Mucosa of gallbladder (tissue), 1 donor: ENCODE measurements at places on chromosomes 5 and 9.

DNA sequence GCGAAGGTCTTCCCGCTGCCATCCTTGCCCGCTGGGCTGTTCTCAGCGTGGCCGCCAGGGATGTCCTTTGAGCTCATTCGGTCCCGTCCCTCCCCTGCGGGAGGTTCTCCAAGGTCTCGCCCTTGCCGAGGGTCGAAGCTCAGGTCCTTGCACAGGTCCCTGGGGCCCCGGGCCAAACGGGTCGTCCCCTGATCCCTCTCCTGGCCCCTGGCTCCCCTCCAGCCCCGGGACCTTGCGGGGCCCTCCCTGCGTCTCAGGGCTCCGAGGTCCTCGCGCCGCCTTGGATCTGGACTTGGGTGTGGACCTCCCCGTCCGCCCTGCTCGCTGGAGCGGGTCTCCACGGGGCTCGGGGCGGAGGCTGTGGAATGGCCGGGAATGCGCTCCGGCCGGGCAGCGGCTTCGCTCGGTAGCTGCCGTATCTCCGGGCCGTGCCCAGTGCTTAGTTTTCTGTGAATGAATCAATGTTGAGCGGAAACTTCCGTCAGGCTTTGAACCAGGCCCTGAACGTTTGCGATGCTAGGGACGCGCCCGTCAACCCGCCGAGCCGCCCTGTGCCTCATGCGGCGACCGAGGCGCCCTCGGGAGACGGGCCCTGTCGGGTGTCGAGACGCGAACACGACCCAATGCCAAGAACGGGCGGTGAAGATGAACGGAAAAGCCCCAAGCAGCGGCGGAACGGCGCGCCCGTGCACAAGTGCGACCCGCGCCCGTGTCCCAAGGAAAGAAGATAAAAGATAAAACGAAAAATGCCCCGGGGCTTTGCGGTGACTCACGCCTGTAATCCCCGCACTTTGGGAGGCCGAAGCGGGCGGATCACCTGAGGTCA is 780 bp downstream of the RNU6ATAC start:
- peak; percentile 53 for DNase-seq

- DNase-seq: no peak
These were observed 82.1 kb downstream of the GRIA1 start for GRCh38 chr5:153572411-153573145.

GRCh38 chr5:126809916-126810315 is 33.0 kb downstream of the LMNB1 start:
- DNase-seq: no peak

DNA sequence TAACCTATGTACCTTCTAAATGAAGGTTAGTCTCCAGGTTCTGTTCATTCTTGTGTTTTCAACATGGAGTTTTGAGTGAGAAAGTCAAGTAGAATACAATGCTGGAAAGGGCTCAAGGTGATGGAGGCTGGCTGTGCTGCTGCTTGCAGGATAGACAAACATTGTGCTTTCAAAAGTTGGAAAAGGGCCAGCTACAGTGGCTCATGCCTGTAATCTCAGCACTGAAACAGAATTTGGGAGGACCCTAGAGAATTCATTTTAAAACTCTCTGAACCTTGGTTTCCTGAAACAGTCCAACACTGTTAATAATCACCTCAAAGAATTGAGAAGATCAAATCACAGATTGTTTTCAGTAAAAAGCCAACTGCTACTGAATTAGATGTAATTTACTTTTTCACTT is 15.4 kb upstream of the IARS1 start:
- DNase-seq: no peak

DNA sequence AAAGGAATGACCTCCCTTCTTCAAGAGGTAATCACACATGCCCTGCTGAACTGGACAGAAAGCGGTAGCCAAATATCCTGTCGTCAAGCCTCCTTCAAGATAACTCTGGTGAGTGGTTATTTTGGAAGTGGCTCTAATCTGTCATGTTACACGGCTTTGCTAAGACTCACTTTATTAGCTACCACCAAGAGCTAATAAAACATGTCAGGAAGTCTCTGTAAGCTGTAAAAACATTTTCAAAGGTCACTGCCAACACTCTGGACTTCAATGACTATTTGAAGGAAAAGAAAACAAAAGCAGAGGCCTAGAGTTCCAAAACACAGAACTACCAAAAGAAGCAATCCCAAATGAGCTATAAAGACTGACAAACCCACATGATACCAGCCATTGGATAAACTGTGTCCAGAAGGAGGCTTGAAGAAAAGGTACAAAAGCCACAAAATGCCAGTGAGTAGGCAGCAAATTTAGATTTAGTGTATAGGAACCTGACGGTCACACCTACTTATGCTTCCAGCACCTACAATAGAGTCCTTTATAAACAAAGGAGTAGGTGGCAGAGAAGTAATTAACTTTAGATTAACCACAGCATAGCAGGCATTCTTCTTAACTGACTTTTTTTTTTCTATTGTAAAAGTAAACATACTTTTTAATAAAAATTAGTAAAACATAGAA is 97.3 kb upstream of the EQTN start:
- DNase-seq: no peak

DNA sequence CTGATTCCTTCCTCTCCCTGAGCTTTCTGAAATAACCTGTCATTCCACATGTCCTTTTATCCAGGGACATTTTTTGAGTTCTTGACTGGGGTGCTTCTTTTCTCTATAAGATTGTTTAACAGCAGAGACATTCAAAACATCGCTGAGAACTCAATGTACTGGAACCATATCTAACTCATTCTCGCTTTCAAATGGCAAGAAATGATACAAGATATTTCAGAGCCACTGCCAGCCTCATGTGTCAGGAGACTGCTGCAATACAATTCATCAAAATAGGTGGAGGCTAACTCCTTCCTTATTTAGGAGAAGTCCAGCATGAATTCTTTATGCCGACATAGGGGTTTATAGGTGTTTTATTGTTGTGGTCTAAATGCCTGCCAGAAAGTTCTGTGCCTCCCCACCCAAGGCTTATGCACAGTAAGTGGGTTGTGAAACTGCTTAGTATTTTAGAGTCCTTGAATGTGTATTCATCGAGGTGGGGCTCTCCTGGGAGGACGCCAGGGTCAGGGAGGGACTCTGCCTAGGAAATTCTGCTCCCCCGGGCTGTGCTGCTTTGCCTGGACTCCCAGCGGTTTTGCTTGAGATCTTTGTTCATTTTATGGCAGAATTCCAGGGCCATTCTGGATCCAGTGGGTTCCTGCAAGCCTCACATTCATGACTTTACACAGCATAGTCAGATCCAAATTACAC is 53.9 kb downstream of the ZNF474 start:
- DNase-seq: no peak

GRCh38 chr9:38181232-38181631 is 112.2 kb upstream of the SHB start:
- no peak for DNase-seq

- no peak for DNase-seq
These were observed 9.5 kb downstream of the SH3PXD2B start for GRCh38 chr5:172444626-172445365.

DNA sequence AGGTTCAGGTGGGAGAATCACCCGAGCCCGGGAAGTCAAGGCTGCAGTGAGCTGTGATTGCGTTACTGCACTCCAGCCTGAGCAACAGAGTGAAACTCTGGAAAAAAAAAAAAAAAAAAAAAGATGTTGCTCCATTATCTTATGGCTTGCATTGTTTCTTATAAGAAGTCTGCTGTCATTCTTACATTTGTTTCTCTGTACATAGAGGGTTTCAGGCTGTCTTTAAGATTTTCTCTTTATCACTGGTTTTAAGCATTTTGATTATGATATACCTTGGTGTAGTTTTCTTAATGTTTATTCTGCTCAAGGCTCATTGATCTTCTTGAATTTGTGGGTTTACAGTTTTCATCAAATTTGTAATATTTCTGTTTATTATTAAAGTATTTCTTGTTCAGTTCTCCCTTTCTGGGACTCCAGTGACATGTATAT is 35.2 kb downstream of the MVB12B start:
- DNase-seq: no peak

DNA sequence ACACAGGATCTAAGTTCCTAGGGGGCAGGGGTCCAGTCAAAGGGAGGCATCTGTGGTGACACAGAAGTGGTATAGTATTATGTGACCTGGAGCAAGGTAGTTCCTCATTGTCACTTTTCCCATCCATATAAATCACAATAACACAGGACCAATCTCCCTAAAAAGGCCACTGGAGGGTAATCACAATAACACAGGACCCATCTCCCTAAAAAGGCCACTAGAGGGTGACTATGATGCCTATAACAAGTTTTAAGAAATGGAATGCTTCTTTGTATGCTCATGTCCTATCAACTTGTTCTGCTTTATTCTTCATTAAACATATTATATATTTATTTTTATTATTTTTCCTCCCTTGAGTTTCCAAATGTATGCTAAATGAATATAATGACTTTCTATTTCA is 254.6 kb downstream of the ASTN2 start:
- DNase-seq: no peak

DNA sequence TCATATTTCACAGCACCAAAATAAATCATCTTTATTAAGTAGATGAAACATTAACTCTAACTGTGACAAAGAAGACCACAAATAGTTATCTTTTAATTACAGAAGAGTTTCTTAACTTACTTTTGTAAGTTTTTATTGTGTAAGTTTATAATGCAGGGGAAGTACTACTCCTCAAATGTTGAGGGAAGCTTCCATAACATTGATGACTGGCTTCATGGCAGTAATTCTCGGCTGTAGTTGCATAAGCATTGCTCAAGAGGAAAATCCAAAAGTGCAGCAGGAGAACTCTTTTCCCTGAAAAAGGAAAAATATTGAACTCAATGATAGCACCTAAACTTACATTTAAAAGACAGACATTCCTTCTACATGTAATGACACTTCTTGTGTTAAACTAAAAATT is 4.6 kb downstream of the TSLP start:
- DNase-seq: no peak

DNA sequence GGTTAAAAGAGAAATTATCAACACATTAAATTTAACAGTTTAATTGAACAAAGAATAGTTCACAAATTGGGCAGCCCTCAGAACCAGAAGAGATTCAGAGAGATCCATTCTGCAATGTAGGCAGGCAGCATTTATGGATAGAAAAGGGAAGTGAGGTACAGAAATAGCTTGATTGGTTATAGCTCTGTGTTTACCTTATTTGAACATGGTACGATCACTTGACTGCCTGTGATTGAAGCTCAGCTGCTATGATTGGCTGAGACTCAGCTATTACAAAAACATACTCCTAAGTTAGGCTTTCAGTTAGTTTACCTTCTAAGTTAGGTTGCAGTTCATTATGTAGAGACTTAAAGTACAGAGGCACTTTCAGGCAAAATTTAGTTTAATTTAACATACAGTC is 7.3 kb downstream of the CNTRL start:
- no peak for DNase-seq

GRCh38 chr9:86452201-86452828 is 98.1 kb upstream of the TUT7 start:
- peak; percentile 38 for DNase-seq

GRCh38 chr9:77999231-77999631 is 32.4 kb downstream of the GNAQ start:
- no peak for DNase-seq

GRCh38 chr5:53403291-53403690 is 77.1 kb upstream of the FST start:
- no peak for DNase-seq

DNA sequence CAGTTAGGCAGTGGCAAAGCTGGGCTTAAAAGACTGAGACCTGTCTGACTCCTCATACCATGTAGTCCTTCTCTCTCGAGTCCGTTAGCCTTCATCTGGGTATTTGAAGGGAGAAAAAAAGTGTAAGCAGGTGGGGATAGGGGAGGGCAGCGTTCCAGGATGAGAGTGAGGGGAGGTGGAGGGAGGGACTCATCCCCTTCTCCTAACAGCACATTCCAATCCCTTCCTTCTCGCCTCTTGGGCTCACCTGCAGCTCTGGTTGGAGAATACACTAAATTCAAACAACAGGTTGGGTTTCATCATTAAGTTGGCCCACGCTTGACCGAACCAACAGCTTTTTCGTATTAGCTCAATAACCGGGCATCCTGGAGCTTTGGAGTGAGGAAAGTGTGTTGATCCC is 3.6 kb downstream of the NEURL1B start:
- no peak for DNase-seq

DNA sequence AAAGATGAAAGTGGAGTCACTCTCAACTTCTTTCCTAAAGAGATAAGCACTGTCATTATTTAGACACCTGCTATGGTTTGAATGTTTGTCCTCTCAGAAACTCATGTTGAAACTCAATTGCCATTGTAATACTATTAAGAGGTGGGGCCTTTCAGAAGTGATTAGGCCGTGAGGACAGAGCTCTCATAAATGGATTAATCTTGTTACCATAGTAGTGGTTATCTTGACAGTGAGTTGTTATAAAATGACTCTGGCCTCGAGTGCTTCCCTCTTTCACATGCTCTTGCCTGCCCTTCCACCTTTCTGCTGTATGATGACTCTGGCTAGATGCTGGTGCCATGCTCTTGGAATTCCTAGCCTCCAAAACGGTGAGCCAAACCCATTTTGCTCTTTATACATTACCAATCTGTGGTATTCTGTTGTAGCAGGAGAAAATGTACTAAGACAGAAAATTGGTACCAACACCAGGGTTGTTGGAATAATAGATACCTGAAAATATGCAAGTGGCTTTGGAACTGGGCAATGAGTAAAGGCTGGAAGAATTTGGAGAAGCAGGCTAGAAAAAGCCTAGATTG is 38.0 kb downstream of the GDA start:
- no peak for DNase-seq

- DNase-seq: peak; percentile 18
These were observed 47.1 kb downstream of the BRINP1 start for GRCh38 chr9:119322184-119322583.

DNA sequence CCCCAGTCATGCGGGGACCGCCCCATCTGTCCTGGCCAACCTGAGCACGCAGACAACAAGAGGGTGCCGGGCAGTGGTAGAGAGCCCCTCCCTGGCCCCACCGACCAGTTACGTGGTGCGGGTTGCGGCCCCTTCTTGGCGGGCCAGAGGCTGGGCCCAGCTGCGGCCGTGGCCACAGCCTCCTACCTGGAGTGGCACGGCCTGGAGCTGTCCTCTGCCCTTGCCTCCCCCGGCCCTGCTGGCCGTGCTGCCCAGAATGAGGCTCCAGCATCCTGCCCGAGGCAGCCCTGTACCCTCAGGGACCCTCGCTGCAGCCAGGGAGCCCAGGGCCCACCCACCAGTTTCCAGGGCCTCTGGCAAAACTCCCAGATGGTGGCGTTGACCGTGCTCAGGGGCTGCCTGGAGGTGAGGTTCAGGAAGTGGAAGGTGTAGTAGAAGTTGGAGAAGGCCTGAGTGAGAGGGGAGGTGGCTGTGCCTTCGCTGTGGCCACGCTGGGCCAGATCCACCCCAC is 5.7 kb downstream of the ENTPD8 start:
- DNase-seq: no peak

GRCh38 chr5:176797456-176798050 is 12.8 kb upstream of the UNC5A start:
- no peak for DNase-seq

DNA sequence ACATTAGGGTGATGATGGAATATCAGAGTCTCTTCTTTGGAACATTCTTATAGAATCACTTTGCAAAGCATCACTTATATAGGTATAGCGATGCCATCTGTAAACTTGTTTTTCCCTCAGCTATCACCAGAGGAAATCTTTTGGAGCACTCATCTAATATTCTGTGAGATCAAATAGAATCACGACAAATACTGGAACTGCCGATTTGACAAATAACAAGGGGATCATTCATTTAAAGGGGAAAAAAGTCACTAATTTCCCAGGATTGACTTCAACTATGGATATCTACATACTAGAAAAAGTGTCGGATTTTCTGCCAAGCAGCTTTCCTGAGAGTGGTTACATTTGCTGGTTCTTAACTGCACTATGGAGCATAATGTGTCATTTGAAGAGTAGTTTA is 178.6 kb downstream of the NR2F1-AS1 start:
- DNase-seq: no peak

- no peak for DNase-seq
These were observed 11.9 kb downstream of the FGFR4 start for GRCh38 chr5:177098470-177099141.
